ENCODE measurements at places on chromosomes 3 and 15.

GRCh38 chr3:46297658-46298423 is 55.6 kb downstream of the CCR3 start:
- H3K36me3 ChIP-seq, result no peaks in the 10 kb centered on the region
- peaks cover 47% of the 10 kb centered on the region for H3K4me1 ChIP-seq
- H3K27ac ChIP-seq, result no peak overlapping the region
- no peak for DNase-seq
- H3K27me3 ChIP-seq, result no peaks in the 10 kb centered on the region
- no peak overlapping the region for H3K4me3 ChIP-seq

DNA sequence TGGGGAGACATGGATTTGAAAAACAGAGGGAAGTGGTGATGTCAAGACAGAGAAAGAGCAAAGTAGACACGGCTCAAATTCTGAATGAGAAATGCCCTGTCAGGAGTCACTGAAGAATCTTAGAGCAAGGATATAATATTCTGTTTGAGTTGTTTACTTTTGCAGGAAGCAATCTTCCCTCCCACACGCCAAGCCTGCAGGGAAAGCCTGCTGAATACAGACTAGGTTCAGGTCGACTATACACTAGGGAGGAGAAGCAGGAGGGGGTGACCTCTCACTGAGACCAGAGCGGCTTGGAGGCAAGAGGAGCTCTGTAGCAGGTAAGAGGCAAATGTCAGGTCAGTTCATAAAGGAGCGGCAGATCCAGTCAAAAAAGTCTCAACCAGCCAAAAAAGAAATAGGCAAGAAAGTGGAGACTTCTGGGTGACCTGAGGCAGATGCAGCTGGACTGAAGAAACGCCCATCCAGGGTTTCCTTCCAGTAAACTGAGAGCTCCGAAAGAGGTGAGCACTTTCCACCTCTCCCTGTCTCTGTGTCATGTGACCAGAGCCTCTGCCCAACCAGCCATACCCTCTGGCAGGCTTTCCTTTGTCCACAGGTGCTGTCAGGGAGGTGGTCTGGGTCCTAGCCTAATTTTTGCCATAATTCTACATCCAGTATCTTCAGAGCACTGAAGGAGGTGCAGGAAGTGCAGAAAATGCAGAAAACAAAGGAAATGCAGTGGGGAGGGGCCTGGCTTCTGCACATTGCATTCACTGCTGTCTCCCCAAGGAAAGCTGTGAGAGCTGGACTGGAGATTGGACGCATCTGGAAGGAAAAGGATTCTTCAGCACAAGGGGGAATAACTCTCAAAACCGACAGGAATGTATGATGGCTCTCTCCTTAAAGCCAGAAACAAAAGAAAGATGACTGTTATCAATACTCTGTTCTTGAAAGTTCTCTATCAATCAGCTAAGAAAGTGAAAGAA is 37.8 kb upstream of the CTXND1 start:
- no peaks in the 10 kb centered on the region for H3K27me3 ChIP-seq
- no peak for DNase-seq
- H3K36me3 ChIP-seq, result no peaks in the 10 kb centered on the region
- no peak overlapping the region for H3K4me3 ChIP-seq
- H3K4me1 ChIP-seq, result no peaks in the 10 kb centered on the region
- no peak overlapping the region for H3K27ac ChIP-seq

GRCh38 chr3:113677737-113678136 is 18.7 kb downstream of the USF3 start:
- H3K27ac ChIP-seq, result no peak overlapping the region
- DNase-seq, result no peak
- H3K27me3 ChIP-seq, result no peaks in the 10 kb centered on the region
- H3K36me3 ChIP-seq, result peaks cover 29% of the 10 kb centered on the region

GRCh38 chr3:161388855-161389254 is 17.5 kb upstream of the SPTSSB start:
- H3K27me3 ChIP-seq, result no peaks in the 10 kb centered on the region
- no peak overlapping the region for H3K27ac ChIP-seq
- H3K36me3 ChIP-seq, result no peaks in the 10 kb centered on the region
- no peak overlapping the region for H3K4me3 ChIP-seq
- DNase-seq, result no peak

DNA sequence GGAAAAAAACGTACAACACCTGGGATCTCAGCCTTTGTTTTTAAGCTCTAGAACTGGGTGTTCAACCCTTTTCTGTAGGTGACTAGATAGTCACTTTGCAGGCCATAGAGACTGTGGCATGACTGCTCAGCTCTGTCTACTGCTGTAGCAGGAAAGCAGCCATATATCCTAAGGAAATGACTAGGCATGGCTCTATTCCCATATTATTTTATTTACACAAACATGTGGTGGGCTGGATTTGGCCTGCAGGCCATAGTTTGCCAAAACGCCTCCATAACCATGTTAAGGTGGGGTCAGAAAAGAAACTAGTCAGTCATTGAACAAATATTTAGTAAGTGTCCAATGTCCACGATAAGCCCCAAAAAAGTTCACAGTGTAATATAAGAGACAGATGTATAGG is 452.5 kb downstream of the MCTP2 start:
- no peaks in the 10 kb centered on the region for H3K36me3 ChIP-seq
- no peaks in the 10 kb centered on the region for H3K4me1 ChIP-seq
- no peak overlapping the region for H3K4me3 ChIP-seq

- no peaks in the 10 kb centered on the region for H3K27me3 ChIP-seq
- peak overlapping the region; percentile 50 for H3K27ac ChIP-seq
- peak overlapping the region; percentile 59 for H3K4me3 ChIP-seq
- no peaks in the 10 kb centered on the region for H3K36me3 ChIP-seq
Measured at GRCh38 chr3:155805204-155805801, 775 bp downstream of the C3orf33 start.

DNA sequence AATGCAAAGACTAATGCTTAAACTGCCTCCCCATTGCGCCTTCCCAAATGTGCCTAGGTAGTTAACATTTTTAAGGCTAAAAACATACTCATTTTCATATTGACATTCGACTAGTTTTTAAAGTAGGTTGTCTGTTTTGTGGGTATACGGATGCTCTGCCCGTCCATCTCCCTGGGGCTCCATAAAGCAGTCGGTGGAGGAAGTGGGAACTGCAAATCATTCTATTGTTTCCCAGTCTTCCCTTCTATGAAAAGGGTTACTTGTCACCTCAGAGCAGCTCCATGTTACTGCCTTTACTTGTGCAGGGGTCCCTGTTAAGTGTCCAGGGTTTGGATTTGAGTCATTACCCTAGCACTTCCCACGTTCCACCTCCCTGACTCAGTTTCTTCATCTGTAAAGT is 10.9 kb downstream of the CHCHD6 start:
- H3K27me3 ChIP-seq, result no peaks in the 10 kb centered on the region
- H3K27ac ChIP-seq, result no peak overlapping the region
- H3K4me3 ChIP-seq, result no peak overlapping the region
- no peaks in the 10 kb centered on the region for H3K4me1 ChIP-seq
- DNase-seq, result no peak

- H3K4me1 ChIP-seq, result peaks cover 9% of the 10 kb centered on the region
- no peak overlapping the region for H3K4me3 ChIP-seq
- no peak overlapping the region for H3K27ac ChIP-seq
Measured at GRCh38 chr3:136929977-136930670, 27.7 kb upstream of the IL20RB start.

- H3K4me1 ChIP-seq, result no peaks in the 10 kb centered on the region
- H3K27me3 ChIP-seq, result no peaks in the 10 kb centered on the region
- DNase-seq, result no peak
- H3K4me3 ChIP-seq, result no peak overlapping the region
- no peaks in the 10 kb centered on the region for H3K36me3 ChIP-seq
- H3K27ac ChIP-seq, result no peak overlapping the region
Measured at GRCh38 chr3:140459462-140459861, 218.4 kb upstream of the TRIM42 start.

DNA sequence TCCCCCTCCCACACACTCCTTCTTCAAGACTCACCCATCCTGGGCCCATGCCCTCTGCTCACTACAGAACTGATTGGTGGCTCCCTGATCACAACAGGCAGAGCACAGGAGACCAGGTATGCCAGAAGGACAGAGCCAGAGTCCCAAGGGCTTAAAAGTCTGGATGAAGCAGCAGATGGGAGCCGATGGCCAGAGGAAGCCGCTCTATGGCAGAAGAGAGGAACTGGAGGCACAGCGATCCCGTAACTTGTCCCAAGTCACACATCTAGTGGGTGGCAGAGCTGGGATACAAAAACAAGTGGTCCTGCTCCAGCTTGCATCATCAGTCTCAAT is 20.7 kb downstream of the ITGA11 start:
- H3K27ac ChIP-seq, result no peak overlapping the region
- no peaks in the 10 kb centered on the region for H3K4me1 ChIP-seq
- H3K27me3 ChIP-seq, result no peaks in the 10 kb centered on the region
- H3K4me3 ChIP-seq, result no peak overlapping the region
- no peaks in the 10 kb centered on the region for H3K36me3 ChIP-seq

- no peaks in the 10 kb centered on the region for H3K27me3 ChIP-seq
- no peaks in the 10 kb centered on the region for H3K4me1 ChIP-seq
- H3K27ac ChIP-seq, result no peak overlapping the region
- no peaks in the 10 kb centered on the region for H3K36me3 ChIP-seq
- H3K4me3 ChIP-seq, result no peak overlapping the region
- no peak for DNase-seq
Measured at GRCh38 chr3:27127195-27127594, 242.0 kb downstream of the NEK10 start.

DNA sequence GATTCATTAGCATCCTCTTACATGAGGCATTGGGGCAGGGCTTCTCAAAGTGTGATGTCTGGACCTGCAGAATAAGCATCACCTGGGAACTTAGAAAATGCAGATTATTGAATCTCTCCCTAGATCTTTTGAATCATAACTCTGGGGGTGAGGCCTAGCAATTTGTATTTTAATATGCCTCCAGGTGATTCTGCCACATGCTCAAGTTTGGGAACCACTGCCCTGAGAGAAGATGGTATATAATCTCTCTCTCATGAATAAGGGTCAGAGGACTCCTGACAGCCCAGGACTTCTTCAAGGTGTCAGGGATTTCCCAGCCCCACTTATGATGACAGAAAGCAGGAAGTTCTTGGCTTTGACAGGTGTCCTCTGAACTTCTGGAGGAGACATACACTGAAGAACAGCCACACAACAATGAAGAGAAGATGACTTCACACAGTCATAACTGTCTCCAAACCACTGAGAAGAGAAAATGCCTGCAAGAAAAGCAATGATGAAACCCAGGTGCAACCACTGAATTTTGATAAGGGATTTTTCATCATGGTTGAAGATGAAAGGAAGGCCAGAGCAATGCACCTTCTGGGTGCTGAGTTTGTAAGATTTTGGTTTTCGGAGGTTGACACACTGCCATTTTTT is 211.9 kb upstream of the MRPL3 start:
- H3K27ac ChIP-seq, result no peak overlapping the region
- H3K4me3 ChIP-seq, result no peak overlapping the region
- no peak for DNase-seq
- H3K27me3 ChIP-seq, result no peaks in the 10 kb centered on the region

GRCh38 chr15:92448370-92448769 is 54.7 kb downstream of the ST8SIA2 start:
- H3K4me3 ChIP-seq, result no peak overlapping the region
- DNase-seq, result no peak
- H3K36me3 ChIP-seq, result no peaks in the 10 kb centered on the region
- no peaks in the 10 kb centered on the region for H3K27me3 ChIP-seq
- H3K27ac ChIP-seq, result no peak overlapping the region
- H3K4me1 ChIP-seq, result no peaks in the 10 kb centered on the region

DNA sequence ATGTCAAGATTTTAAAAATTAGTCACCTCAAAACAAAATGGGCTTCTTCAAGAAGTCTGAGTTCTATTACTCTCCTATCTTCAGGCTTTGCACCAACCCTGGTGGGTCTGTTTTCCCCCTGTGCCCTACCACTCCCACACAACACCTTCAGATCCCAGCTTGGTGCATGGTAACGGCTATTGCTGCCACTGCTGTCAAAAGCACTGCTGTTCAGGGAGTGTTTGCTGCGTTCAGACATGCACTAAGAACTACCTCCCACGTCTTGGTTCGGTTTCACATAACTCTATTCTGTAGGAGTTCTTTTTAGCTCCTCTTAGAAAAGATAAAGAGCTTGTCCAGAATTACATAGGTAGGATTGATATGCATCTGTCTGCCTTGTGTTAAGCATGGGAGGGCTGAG is 799.2 kb downstream of the NR2F2 start:
- no peaks in the 10 kb centered on the region for H3K36me3 ChIP-seq
- no peak for DNase-seq
- no peak overlapping the region for H3K4me3 ChIP-seq

DNA sequence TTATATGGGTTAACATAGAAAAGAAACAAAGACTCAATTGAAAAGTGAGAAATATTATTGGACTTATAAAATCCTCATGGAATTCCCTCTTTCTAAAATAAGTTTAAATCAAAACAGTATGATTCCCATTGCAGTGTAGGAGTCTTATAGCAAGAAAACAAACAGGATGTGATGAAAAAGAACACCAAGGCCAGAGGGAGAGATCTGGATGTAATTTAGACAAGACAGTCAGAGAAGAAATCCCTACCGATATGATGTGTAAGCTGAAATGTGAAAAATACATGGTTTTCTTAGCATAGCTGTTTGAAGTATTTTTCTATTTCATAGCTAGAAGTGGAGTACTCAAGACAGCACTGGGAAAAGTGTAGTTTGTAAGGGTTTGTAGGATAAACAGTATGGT is 521.5 kb downstream of the RSL24D1 start:
- H3K27ac ChIP-seq, result no peak overlapping the region
- no peaks in the 10 kb centered on the region for H3K36me3 ChIP-seq
- no peaks in the 10 kb centered on the region for H3K27me3 ChIP-seq
- H3K4me3 ChIP-seq, result no peak overlapping the region

DNA sequence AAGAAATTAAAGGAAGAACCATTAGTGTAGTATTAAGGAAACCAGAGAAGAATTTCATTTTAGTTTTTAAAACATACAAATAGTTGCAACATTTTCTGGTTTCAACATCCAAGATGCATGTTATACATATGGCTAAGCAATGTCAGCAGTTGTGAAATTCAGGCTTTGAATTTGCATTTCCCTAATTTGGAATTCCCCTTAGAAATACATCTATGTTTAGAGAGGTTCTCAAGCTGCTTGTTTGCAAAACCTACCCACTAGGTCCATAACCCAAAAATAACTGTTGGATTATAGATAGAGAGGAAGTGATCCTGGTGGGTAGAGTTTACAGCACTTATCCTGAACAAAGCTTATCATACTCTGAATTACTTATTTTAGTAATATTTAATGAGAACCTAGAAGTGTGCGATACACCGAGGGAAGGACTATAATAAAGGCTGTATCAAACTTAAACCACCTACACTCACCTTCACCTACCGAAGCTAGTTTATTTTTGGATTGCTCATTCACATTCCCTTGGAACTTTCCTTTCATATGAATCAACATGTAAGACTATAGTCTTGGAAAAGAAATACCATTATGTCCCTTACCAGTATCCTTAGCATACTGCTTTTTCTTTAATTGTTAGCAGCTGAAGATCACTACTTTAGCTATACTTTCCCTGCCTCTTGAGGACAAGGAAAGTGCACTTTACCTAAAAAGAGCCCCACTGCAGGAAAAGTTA is 60.6 kb downstream of the CHAC1 start:
- no peak overlapping the region for H3K4me3 ChIP-seq
- peaks cover 34% of the 10 kb centered on the region for H3K36me3 ChIP-seq
- no peaks in the 10 kb centered on the region for H3K27me3 ChIP-seq
- no peak overlapping the region for H3K27ac ChIP-seq

GRCh38 chr3:8420612-8421011 is 81.0 kb upstream of the LMCD1 start:
- no peaks in the 10 kb centered on the region for H3K36me3 ChIP-seq
- no peaks in the 10 kb centered on the region for H3K4me1 ChIP-seq
- H3K27me3 ChIP-seq, result no peaks in the 10 kb centered on the region
- H3K27ac ChIP-seq, result no peak overlapping the region
- no peak overlapping the region for H3K4me3 ChIP-seq

- H3K36me3 ChIP-seq, result no peaks in the 10 kb centered on the region
- no peak for DNase-seq
- no peaks in the 10 kb centered on the region for H3K4me1 ChIP-seq
Measured at GRCh38 chr15:58086491-58086890, 21.0 kb upstream of the ALDH1A2 start.

All from effector memory CD4-positive, alpha-beta T cell (primary cell).